Substantia nigra (tissue), 51 donors: ENCODE measurements at places on chromosomes 2 and 18.

- no peak for DNase-seq
These were observed 35.1 kb upstream of the MAPRE2 start for GRCh38 chr18:35005963-35006577.

GRCh38 chr18:36638224-36638623 lies 190.6 kb downstream of the TPGS2 start:
- DNase-seq = no peak

- DNase-seq = no peak
These were observed 42.5 kb upstream of the ACADL start for GRCh38 chr2:210267698-210268097.

DNA sequence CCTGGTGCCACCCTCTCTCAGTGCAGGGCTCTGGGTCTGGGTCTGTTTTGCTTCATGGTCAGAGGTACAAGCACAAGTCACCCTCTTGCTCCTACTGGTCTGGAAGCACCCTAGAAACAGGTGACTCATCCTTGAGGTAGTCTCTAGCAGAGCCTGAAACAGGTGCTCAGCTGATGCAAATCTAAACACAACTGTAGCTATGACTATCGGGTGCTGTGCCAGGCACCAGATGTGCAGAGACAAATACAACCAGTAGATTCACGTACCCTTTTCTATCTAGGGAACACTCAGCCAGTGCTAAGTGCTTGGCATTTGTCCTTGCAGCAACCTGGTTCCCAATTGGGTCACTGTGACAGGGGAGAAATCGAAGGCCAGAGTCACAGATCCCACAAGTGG lies 140.9 kb upstream of the MYCN start:
- no peak for DNase-seq

- DNase-seq = no peak
These were observed 4.0 kb upstream of the INHBB start for GRCh38 chr2:120341977-120342376.

GRCh38 chr18:61664419-61665084 lies 228.3 kb downstream of the RNF152 start:
- no peak for DNase-seq

DNA sequence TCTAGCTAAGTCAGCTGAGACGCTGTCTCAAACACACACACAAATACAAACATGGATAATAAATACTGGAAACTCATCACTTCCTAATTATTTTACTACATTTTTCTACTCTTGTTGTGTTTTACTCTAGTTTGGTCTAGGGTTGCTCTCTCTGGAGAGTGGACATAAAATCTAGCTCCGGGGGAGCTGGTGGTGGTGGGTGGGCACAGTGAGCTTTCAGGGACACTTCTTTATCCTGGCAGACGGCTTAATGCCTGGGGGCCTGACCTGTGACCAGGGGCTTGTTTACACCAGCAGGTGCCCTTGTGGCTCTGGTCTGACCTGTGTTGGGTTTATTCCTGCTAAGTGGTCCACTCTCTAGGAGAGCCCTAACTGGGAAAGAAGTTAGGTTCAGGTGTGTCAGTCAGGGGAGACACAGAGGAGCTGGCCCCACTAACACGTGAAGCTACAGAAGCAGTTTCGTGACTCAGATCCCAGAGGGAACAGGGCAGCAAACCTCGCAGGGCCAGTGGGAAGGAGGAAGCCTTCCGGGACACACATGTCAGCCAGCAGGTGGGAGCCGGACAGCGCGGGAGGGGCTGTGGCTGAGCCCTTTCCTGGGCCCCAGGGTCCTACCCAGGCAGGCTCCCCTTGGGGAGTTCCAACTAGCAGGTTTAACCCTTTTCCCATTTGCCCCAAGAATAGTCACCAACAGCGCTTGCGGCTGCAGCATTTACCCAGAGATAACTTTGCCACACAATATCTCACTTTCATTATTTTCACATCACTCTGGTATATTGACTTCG lies 22.5 kb upstream of the BOK start:
- DNase-seq = no peak
